H1 (cell line): ENCODE measurements at places on chromosomes 6 and 20.

GRCh38 chr20:62193079-62194025 is 10.5 kb downstream of the MTG2 start:
- DNase-seq, result no peak

GRCh38 chr6:127483399-127484055 is 24.3 kb upstream of the KIAA0408 start:
- DNase-seq, result peak; percentile 51

GRCh38 chr20:35616465-35617396 is 1.1 kb downstream of the SPAG4 start:
- DNase-seq, result no peak

- no peak for DNase-seq
These were observed 505.4 kb upstream of the CITED2 start for GRCh38 chr6:139879823-139880356.

GRCh38 chr6:137722749-137723272 is 144.2 kb upstream of the TNFAIP3 start:
- DNase-seq, result no peak

DNA sequence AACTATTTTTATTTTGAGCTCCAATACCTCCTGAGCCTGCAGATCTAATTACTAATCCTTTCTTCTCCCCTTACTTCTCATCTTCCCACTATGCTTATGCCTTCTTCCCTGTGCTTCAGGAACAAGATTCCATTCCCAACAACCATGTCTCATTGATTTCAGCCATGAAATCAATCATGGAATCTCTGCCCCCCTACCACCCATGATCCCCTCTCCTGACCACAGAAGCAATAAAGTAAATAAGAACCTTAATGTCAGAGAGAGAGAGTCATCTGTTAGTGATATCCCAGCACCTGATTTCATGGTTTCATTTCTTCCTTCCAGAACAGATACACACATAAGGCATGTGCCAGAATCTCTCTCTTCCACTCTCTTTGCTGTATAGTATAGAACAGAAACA is 339.7 kb upstream of the KCNQ5 start:
- no peak for DNase-seq

DNA sequence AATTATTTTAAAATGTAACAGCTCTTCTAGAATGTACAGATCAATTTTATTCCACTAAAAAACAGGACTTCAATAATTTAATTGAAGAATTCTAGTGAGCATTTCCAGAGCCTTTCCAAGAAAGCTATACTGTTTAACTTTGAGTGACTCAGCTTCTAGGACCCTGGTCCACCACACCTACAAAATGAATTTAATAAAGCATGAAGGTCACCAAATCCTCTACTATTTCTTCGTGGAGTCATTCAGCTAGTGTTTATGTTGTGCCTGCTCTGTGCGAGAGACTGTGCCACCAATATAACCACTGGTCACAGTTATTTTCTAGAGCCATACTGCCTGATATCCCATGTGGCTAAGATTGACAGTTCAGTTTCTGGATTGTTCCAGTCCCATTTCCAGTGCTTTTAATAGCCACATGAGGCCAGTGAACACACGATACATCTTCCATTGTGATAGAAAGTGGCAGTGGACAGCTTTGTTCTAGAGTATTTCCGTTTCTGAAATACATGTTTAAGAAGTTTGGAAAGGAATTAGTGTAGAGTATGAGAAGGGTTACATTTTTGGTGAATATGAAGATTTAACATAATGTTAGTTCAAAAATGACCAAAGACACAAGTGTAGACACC is 160.7 kb downstream of the MTHFD1L start:
- DNase-seq, result no peak

DNA sequence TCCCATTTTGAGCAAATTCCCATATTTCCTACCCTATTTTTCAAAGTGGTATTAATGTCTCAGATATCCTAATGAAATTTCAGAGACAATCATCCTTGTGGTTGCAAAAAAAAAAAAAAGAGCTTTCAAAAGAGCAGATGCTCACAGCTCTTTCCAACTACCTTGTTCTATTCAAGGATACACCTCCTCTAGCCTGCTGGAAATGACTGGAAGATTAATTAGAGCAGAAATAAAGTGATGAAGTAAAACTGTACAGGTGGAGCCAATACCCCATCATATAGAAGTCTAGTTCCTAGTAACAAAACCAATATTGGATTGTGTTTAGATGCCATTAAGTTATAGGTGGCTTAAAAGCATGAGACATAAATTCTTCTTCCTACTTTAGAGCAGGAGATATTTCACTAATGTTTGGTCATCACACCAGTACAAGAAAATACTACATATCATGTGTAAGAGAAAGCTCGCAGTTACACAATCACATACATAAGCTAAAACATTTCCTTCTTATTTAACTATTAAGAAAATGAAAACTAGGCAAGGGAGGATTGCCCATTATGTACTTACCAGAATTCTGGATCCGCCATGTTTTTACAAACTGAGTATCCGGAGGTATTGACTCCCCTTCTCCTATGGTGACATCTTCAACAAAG is 42.4 kb downstream of the ILRUN start:
- no peak for DNase-seq

- no peak for DNase-seq
These were observed 40.0 kb upstream of the KCNK16 start for GRCh38 chr6:39362487-39362865.

GRCh38 chr6:35139924-35140638 is 1.1 kb downstream of the TCP11 start:
- peak; percentile 54 for DNase-seq

- DNase-seq, result no peak
These were observed 90.8 kb downstream of the CLIC5 start for GRCh38 chr6:45924763-45925342.
